ENCODE measurements at places on chromosomes 16 and 17.

- no peak for DNase-seq
Measured at GRCh38 chr17:79202480-79202879, 127.9 kb downstream of the ENGASE start.

GRCh38 chr16:65268331-65268730, 146.5 kb upstream of the CDH11 start:
- no peak for DNase-seq

GRCh38 chr17:2138761-2139160, 83.9 kb downstream of the HIC1 start:
- DNase-seq, result no peak

DNA sequence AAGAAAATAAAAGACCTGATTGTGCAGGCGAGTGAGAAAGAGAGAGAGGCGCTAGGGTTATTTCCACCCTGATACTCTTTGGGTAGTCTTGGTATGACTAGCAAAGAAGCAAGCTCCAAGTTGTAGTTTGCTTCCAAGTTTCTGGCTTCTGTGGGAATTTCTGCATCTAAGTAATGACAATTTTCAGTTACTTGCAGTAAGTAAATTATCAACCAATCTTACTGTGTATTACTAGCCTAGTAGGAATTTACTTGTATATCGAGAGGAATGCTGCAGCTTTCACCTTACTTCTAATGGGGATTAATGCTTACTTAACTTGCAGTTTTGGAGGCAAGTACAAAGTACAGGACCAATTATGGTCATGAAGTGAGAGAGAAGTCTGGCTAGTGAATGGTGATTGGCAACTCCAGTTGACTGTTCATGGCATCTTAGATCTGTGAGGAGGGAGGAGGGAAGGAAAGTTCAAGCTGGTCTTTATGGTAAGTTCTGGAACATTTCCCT, 31.9 kb downstream of the TENT4B start:
- no peak for DNase-seq

DNA sequence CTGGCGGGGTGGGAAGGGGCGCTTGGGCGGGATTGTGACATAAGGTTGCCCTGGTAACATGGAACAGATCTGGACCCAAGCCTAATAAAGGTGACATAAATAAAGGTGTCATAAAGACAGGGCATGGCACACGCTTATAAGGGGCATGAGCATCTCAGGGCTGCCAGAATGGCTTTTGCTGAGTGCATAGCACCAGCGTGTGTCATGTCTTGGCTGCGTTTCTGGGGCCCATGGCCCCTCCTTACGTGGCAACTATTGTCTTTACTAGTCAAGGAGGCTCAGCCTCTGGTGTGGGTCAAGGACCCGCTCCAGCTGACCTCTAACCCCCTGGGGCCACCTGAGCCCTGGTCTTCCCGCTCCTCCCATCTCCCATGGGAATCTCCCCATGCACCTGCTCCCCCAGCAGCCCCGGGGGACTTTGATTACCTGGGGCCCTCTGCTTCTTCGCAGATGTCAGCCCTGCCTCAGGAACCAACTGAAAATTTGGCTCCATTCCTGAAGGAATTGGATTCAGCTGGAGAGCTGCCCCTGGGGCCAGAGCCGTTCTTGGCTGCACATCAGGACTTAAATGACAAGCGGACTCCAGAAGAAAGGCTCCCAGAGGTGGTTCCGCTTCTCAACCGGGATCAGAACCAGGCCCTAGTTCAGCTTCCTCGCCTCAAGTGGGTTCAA, 13.9 kb downstream of the LRRC37B start:
- no peak for DNase-seq

- no peak for DNase-seq
Measured at GRCh38 chr16:3748307-3748706, 31.0 kb upstream of the TRAP1 start.

DNA sequence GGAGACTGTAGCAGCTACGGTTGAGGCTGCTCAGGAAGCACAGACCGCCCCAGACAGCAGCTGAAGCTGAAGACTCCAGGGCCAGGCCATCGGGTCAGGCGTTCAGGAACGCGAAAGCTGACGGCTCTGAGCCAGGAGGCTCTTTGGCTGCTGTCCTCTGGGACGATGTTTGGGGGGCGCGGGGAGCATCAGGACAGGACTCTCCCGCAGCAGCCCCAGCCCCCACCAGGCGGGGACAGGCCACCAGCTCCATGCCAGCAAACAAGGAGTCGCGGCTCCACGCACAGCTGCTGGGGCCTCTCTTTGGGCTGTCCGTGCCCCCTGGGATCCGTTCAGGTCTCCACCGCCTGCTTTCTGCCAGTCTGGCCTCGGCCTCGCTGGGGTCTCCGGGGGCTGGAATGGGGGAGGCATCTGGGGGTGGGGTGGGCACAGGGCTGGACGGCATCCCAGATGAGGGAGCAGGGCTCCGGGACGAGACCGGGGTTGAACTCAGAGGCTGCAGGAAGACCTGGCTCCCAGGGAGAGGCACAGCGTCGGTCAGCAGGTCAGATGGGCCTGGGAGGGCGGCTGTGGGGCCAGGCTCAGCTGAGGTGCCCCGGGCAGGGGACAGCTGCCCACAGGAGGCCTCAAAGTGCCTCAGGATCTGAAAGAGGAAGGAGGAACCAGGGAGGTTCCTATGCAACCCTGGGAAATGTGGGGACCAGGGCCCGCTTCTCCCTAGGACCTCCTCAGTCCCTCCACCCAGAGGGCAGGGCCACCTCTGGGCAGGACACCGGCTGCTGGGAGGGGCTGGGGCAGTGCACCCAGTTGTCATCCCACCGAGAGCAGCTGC, 6.3 kb upstream of the CEP131 start:
- DNase-seq, result no peak

GRCh38 chr17:82825540-82826124, 14.2 kb downstream of the ZNF750 start:
- DNase-seq, result no peak

DNA sequence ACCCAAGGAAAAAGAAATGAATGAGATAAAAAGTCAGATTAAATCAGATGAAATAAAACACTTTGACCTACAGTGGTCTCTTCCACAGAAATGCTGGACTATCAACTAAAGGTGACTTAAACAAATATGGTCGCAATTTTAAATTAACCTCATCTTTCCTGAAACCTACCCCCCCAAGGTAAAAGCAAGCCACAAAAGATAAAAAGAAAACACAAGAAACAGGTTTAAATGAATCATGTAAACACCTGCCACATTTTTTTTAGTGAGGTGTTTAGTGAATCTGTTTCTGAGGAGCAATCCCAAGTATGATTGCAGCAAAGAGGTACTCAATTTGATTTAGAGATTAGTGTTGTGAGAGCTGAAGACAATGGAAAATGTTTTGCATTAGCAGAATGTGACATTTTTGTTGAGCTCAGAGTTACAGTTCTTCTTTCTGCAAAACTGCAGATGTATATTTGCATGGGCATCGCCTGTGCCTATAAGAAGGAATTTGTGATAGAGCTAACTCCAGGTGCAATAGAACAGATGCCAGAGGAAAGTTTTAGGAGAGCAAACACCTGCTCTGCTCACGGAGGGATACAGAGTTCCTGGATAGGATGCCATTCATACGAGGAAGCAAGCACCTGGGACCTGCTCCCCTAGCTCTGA, 3.4 kb upstream of the MMD start:
- no peak for DNase-seq

- no peak for DNase-seq
Measured at GRCh38 chr17:77318021-77318420, 177.3 kb downstream of the SEC14L1 start.

- DNase-seq, result no peak
Measured at GRCh38 chr17:35855965-35856364, 12.7 kb downstream of the HEATR9 start.

DNA sequence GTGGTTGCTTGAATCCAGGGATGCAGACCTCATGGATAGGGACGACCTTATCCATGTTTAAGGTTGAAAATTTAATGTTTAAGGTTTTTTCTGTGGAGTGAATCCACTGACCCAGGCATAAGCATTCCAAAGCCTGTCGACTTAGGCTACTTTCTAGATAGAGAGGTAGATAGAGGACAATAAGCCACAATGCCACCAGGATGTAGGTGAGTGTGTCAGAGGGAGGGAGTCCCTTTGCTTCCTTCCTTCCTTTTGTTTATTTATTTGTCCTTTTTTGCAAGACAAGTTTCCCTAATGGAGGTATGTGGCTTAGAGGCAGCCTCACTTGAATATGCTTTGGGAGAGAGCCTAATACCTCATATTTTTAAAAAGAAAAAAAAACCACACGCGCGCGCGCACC, 834.2 kb upstream of the SOX9 start:
- DNase-seq, result no peak

- no peak for DNase-seq
Measured at GRCh38 chr16:82010649-82011048, 621 bp downstream of the SDR42E1 start.

GRCh38 chr17:1058423-1059130, 61.6 kb downstream of the TIMM22 start:
- DNase-seq, result peak; percentile 18

GRCh38 chr17:55436224-55437158, 14.9 kb upstream of the MMD start:
- DNase-seq, result no peak

DNA sequence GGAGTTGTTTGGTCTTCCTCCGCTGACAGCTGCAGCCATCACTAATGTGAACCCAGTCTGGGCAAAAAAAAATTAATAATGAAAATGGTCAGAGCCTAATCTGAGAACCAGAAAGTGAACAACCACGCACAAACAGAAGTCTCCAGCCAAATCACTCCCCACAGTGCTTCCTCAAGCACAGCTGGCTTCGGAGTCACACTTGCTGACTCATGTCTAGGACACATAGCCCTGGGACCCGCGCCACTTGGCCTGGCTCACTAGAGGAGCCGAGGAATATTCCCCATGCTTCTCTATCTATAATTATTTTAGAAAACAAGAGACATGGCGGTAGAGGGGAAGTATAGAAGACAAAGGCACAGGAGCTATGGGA, 109.1 kb downstream of the ZFHX3 start:
- no peak for DNase-seq

DNA sequence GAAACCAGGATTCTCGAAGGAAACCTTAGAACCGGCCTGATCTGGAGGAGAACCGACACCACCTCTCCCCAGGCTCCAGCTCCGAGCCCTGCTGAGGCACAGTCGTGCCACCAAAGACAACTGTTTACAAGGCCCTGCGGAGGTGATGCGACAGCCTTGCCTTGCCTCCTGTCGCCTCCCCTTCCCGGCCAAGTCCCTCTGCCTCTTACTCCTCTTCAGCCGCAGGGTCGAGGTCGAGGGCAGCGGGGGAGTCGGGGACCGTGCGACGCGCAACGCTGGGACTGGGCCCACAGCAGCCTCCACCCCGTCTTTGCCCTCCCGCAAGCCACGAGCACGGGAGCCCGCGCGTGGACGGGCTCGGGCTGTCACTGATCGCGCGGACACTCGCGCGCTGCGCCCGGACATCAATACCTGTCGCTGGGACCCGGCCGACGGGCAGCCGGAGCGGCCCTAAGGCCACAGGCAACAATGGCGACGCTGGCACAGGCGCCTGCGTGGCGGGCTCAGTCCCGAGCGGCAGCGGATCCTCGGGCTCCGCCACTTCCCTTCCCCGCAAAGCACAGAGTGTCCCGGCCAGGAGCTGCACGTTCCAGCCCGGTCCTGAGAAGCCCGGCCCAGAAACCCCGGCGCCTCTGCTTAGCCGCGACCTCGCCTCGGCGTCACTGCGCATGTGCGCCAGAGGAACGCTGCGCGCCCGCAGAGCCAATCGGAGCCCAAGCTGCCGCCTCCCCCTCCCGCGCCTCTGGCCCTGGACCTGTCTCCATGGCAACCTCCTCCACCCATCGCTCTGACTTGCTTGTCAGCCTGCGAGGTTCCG, at the start of gene ZNF287:
Gene ZNF287 (minus strand): TSS at position 664 of the 817 bp plus-strand sequence. CDS start 1,473 bp downstream, outside the sequence.
- DNase-seq, result peak; percentile 86

DNA sequence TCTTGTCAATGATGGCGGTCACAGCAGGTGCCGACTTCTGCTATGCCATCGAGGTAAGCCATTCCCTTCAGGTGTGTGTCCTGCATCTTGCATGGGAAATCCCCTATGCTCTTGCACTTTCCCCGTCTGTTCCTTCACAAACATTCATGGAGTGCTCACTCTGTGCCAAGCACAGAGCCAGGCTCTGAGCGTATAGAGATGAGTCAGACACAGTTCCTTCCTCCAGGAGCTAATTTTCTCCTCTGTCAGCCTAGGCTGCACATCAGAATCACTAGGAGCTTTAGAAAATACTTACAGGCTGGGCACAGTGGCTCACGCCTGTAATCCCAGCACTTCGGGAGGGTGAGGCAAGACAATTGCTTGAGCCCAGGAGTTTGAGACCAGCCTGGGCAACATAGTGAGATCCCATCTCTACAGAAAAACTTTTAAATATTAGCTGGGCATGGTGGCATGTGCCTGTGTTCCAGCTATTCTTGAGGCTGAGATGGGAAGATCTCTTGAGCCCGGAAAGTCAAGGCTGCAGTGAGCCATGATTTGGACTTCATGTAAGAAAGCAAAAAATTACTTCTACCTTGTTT, 14.1 kb downstream of the PRMT7 start:
- no peak for DNase-seq

GRCh38 chr16:75087375-75087979, 29.1 kb downstream of the LDHD start:
- no peak for DNase-seq

DNA sequence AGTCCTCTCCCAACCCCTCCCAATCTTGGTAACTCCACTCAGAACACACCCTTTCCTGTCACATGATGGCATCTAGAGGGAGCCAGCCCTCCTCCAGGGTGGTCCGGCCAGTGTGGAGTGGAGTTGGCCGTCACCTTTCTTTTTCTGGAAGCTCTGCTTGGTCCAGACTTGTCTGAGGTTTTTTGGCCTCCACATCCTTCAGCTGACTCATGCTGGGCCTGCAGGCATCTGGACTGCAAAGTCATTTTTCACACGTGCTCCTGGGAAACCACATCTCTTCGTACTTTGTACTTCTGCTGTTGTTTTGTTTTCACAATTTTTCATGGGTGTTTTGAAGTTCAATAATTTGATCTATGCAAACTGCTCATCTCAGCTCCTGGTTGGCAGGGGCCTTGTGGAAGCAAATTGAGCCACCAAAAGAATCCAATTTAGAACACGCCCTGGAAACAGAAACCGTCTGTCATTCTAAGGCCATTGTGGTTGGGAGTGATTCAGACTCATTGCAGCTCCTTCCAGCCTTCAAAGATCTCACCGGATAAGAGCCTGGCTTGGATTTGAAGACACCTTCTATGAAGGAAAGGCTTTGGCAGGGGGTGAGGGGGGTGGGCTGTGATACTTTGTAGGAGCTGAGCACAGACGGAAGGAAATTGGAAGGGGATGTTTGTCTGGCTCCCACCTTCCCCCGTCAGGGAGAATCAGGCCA, 42.4 kb upstream of the NF1 start:
- no peak for DNase-seq

GRCh38 chr16:70681382-70682238, 4.2 kb downstream of the MTSS2 start:
- no peak for DNase-seq

GRCh38 chr16:12672986-12673385, 130.7 kb downstream of the CPPED1 start:
- no peak for DNase-seq

DNA sequence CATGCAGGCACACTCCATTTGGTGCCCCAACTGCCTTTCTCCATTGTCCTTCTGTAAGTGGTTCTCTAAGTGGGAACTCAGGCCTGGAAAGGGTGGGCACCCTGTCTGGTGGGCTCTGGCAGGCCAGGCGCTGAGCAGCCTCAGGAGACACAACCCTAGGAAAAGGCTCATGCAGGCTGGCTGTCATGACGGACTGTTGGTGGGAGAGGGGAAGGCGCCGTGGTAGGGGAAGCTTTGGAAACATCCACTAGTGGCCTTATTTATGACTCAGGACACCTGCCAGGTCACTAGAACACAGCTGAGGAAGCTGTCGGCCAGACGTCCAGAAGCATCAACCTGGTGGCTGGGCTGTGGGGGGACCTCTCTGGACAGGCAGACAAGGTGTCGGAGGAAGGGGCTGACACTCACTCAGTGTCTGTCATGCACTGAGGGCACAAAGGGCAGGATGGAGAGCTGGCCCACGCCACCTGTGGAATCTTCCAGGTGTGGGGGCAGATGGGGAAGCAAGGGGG, 216.0 kb downstream of the SEC14L1 start:
- DNase-seq, result no peak

Data from activated CD8-positive, alpha-beta memory T cell treated with anti-CD3 and anti-CD28 coated beads for 1 hour (primary cell).